Stimulated activated CD4-positive, alpha-beta T cell treated with anti-CD3 and anti-CD28 coated beads, Interleukin-4, amount 100 ng/mL, for 24 hours (primary cell): ENCODE measurements at places on chromosomes 2 and 18.

GRCh38 chr2:199464606-199465352 is 7.0 kb upstream of the SATB2 start:
- DNase-seq, result no peak

GRCh38 chr18:43238429-43238828 is 38.9 kb downstream of the SYT4 start:
- DNase-seq, result no peak

DNA sequence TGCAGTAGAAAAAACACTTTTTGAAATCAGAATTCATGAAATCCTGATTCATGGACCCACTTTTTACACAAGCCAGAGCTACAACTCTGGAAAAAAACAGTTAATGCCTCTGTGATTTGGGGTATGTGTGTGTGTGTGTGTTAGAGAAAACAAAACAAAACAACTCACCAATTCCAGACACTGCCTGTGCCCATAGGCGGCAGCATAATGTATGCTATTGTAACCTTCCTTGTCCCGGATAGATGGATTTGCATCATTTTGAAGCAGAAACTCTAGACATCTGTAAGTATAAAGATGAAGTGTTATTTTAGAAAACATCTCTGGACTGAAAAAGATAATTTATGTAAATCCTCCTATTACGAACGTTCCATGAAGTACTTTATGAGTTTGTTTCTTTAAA is 152.0 kb upstream of the PGAP1 start:
- DNase-seq, result no peak

GRCh38 chr2:33763671-33764310 is 164.7 kb upstream of the FAM98A start:
- no peak for DNase-seq

GRCh38 chr2:60442608-60443007 is 110.8 kb downstream of the BCL11A start:
- DNase-seq, result no peak

DNA sequence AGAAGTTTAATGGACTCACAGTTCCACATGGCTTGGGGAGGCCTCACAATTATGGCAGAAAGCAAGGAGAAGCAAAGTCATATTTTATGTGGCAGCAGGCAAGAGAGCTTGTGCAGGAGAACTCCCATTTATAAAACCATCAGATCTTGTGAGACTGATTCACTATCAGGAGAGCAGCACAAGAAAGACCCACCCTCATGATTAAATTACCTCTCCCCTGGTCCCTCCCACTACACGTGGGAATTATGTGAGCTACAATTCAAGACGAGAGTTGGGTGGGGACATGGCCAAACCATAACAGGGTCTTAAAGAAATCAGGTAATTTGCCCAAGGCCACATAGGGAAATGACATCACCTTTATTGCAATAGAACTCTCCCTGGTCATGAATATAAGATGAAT is 1073.3 kb upstream of the ACVR2A start:
- DNase-seq, result no peak

- DNase-seq, result no peak
Measured at GRCh38 chr2:47310801-47311560, 92.0 kb upstream of the MSH2 start.

- no peak for DNase-seq
Measured at GRCh38 chr2:133787207-133787606, 218.9 kb upstream of the NCKAP5 start.

- no peak for DNase-seq
Measured at GRCh38 chr2:173819852-173820251, 145.3 kb downstream of the SP3 start.

- peak; percentile 29 for DNase-seq
Measured at GRCh38 chr2:174752403-174753037, 11.8 kb downstream of the CHRNA1 start.

GRCh38 chr2:17441055-17441771 is 77.0 kb downstream of the RAD51AP2 start:
- no peak for DNase-seq
